Type B pancreatic cell (in vitro differentiated cells): ENCODE measurements at places on chromosomes 6 and 20. TPM values are rescaled to one million over a fixed set of nuclear protein-coding genes. Genes with fewer than 3 reads are reported as not detected.

The KIF16B gene
- total RNA-seq: 10.3 and 10.4 TPM in 2 replicates

The NOL4L gene
- 27.7 and 44.5 TPM in 2 replicates for total RNA-seq

- H3K4me1 ChIP-seq: peaks cover 10% of the 10 kb centered on the region
- peaks cover 7% of the 10 kb centered on the region for H3K36me3 ChIP-seq
These were observed 35.1 kb upstream of the PPP1R3G start for GRCh38 chr6:5050009-5050408.

DNA sequence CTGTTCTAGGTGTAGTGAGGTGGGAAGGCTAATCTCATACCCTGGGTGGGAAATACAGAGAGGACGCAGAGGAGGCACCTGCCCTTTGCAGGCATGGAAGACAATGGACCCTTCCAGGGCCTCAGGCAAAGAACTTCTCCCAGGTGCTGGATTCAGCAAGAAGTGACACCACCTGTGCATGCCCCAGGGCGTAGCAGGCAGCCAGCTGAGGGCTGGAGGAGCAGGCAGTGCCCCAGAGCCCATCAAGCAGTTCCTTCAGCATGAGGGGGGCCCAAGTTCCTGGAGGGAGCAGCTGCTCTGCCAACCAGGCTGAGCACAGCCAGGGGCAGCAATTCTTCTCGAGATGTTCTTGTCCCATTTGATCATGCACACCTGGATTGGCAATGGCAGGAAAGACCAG lies 170.3 kb upstream of the PDE10A start:
- H3K36me3 ChIP-seq: no peaks in the 10 kb centered on the region
- no peak for DNase-seq
- H3K27ac ChIP-seq: no peak overlapping the region
- H3K27me3 ChIP-seq: peaks cover 38% of the 10 kb centered on the region
- H3K4me1 ChIP-seq: peaks cover 6% of the 10 kb centered on the region

- no peak for DNase-seq
- no peaks in the 10 kb centered on the region for H3K4me1 ChIP-seq
- no peaks in the 10 kb centered on the region for H3K27me3 ChIP-seq
- H3K36me3 ChIP-seq: no peaks in the 10 kb centered on the region
- H3K4me3 ChIP-seq: no peak overlapping the region
- no peak overlapping the region for H3K27ac ChIP-seq
These were observed 40.0 kb upstream of the GATA5 start for GRCh38 chr20:62515826-62516225.

GRCh38 chr6:38366234-38366633 lies 273.5 kb downstream of the BTBD9 start:
- no peaks in the 10 kb centered on the region for H3K27me3 ChIP-seq
- DNase-seq: no peak
- no peaks in the 10 kb centered on the region for H3K36me3 ChIP-seq
- no peak overlapping the region for H3K27ac ChIP-seq
- peaks cover 24% of the 10 kb centered on the region for H3K4me1 ChIP-seq

GRCh38 chr6:15368186-15368585 lies 122.3 kb downstream of the JARID2 start:
- no peak overlapping the region for H3K4me3 ChIP-seq
- H3K36me3 ChIP-seq: peaks cover 12% of the 10 kb centered on the region
- no peaks in the 10 kb centered on the region for H3K27me3 ChIP-seq
